ENCODE measurements at places on chromosomes 12 and 14. TPM values are rescaled to one million over a fixed set of nuclear protein-coding genes. Genes with fewer than 3 reads are reported as not detected.

- no peak for DNase-seq
Observed at GRCh38 chr14:99745307-99745951, 47.8 kb upstream of the EML1 start.

The SMOC1 gene
- total RNA-seq = not detected

The PHLDA1 gene
- 10.5 TPM for total RNA-seq

GRCh38 chr14:46322730-46323403, 328.7 kb downstream of the RPL10L start:
- DNase-seq = no peak

GRCh38 chr12:131530041-131530332, 180.9 kb upstream of the SFSWAP start:
- DNase-seq = no peak

Measured in Karpas-422 (cell line).